Stimulated activated CD4-positive, alpha-beta T cell treated with anti-CD3 and anti-CD28 coated beads, Interleukin-2, amount 100 ng/mL, for 48 hours (primary cell): ENCODE measurements at places on chromosomes 11 and 22.

GRCh38 chr22:27873472-27873871 lies 45.6 kb downstream of the PITPNB start:
- no peak for DNase-seq

DNA sequence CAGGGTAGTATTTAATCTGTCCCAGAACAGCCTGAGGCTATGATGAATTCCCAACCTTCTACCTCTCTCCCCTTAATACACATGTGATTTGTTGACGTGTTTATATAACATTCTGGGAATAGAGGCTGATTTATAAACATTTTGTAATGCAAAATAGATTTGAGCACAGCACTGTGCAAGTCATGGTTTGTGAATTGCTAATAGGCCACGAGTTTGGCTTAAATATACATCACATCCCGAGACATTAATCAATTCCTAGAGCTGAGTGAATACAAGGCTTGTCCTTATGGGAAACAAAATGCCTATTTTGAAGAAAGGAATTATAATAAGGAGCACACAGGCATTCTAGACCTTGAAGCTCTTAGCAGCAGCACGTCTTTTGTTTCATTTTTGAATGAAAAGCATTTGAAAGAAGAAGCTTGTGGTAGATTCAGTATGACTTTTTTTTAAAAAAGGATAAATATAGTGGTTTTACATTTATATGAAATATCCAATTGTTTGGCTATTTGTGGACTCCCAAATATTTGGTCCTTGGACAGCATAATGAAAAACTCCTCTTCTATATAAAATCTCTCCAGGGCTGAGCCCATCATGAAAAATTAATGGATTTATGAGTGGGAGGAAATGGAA lies 116.4 kb downstream of the SLC17A6 start:
- DNase-seq: no peak

DNA sequence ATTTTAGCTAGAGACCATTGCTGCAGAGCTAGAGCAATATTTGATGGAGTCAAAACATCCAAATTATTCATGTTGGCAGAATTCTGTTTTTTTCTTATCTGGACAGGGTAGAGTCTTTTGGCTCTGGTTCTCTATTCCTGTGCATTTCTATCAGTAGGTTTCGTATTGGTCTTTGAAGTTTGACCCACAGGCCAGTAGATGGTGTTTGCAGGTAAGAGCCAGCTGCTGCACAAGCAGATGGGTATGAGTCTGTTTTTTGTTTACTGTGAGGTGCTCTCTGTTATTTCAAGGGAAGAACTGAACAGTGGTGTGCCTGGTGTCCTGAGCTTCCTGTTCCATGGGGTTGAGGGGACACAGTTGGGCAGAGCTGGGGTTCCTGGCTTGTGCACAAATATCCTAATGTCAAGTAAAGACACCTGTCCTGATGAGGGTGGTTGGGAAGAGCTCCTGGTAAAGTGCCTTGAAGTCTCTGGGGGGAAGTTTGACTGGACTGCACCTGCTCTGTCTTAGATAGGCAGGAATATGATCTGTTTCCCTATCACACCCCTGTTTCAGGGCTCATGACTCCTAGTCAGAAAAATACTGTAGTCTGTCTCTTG lies 34.0 kb upstream of the SLC22A25 start:
- DNase-seq: no peak

GRCh38 chr11:18063125-18063524 lies 17.1 kb upstream of the TPH1 start:
- DNase-seq: no peak

DNA sequence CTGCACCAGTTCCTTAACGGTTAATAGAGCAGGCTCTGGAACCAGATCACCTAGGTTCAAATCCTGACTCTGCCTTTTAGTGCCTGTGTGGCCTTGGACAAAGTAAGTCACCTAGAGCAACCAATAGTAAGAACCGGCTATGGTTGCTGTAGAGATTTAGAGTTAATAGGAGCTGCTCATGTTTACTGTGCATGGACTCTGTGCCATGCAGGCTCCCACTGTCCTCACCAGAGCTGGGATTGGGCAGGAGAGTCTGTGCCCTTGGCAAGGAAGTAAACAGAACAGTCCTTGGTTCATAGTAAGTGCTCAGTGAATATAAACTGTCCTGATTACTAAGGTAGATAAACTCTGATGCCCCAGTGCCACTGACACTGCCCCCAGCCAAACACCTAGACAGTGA lies 1.4 kb upstream of the TP53I11 start:
- no peak for DNase-seq

GRCh38 chr22:36386900-36387708 lies 663 bp downstream of the MYH9 start:
- no peak for DNase-seq

GRCh38 chr22:45882881-45883810 lies 93.8 kb downstream of the WNT7B start:
- DNase-seq: no peak

DNA sequence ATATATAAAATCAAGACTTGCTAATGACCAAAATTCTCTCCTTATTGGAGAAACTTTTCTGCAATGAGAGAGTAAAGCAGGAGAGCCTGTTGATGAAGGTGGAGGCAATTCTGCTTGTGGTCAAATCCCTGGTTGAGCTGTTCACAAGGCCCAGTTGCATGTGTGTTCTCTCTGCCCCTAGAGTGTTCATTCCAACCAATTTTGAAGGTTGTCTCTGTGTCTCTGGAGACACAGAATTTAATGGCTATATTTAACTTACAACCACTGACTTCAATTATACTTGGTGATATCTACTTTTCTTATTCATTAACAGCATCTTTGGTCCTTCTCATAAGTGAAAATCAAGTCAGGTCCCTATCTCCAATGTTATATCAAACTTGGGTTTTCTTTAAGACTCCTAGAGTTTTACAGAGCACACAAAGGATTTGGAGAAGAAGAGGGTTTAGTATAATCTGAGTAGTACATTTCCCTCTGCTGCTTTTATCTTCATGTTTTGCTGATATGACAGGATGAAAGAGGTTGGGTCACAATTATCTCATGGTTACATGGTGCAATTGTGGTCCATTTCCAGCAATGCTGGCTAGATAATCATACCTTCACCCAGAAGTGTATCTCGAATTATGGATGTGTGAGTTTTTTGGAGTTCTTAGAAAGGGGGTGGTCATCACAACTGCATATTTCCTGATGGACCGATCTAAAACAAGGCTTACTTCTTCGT lies 4.0 kb downstream of the OOSP4A start:
- DNase-seq: no peak

- peak; percentile 16 for DNase-seq
Measured at GRCh38 chr11:63680834-63681320, 423 bp upstream of the RTN3 start.

DNA sequence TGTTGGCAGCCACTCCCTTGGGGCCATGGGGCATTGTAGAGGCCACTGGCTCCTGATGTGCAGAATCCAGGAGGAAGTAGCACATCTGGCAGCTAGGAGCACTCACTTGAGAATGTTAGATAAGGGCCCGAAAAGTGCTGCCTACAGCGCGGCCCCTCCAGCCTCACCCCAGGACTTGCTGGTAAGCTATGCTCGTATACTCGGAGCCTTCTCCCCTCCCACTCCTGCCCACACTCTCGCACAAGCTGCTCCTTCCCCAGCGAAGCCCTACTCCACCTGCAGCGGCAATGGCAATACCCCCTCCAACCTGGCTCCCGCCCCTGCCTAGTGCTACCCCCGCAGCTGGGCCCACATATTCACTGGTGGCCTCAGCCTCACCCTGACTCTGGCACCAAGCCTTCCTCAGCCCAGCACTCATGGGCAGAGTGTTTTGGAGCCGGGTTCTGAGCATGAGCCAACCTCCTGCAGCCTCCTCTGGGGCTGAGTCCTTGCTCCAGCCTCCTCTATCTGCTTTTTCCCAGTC lies 47.7 kb downstream of the PDE2A start:
- no peak for DNase-seq

DNA sequence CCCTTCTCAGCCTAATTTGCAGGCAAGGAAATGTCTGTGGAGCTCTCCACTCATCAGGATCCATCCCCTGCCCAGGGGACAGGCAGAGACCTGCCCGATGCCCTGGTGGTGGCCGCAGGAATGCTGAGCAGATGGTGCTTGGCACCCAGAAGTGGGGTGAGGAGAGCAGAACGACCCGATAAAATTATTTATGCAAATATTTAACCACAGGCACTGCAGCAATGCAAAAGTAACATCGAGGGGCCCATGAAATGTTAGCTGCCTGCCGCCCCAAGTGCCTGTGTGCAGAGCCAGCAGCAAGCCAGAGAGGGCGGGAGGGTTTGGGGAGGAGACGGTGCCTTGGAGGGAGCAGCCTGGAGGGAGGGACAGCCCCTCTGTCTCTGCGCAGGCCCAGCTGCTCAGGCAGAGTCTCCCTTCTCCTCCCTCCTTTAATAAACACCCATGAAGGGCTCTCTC lies 205.5 kb downstream of the CTTN start:
- no peak for DNase-seq
